ENCODE measurements at places on chromosomes 5 and 9. TPM values are rescaled to one million over a fixed set of nuclear protein-coding genes. Genes with fewer than 3 reads are reported as not detected.
A peak's percentile ranks its signal among the peaks of the same experiment; 100 is the strongest.

- DNase-seq = no peak
Observed at GRCh38 chr5:128169401-128170017, 85.9 kb downstream of the SLC12A2 start.

DNA sequence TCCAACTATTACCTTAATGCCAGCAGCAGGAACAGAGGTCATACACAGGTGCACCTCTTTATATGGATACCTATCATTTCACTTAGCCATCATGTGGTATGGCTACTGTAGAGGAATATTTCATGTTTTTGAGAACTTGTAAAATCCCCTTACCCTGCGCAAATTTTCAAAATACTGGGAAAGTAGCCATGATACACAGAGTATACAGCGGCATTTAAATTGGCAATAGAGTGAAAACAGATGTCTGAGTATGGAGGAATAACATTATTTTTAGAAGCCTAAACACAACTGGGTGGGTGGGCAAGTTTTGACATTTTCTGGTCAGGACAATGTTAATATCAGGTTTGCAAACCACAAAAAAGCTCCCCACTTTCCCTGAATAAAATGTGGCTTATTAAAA lies 109.5 kb downstream of the SMIM23 start:
- no peak for DNase-seq

GRCh38 chr9:121783521-121784507 lies 132.4 kb downstream of the DAB2IP start:
- DNase-seq = peak; percentile 17

DNA sequence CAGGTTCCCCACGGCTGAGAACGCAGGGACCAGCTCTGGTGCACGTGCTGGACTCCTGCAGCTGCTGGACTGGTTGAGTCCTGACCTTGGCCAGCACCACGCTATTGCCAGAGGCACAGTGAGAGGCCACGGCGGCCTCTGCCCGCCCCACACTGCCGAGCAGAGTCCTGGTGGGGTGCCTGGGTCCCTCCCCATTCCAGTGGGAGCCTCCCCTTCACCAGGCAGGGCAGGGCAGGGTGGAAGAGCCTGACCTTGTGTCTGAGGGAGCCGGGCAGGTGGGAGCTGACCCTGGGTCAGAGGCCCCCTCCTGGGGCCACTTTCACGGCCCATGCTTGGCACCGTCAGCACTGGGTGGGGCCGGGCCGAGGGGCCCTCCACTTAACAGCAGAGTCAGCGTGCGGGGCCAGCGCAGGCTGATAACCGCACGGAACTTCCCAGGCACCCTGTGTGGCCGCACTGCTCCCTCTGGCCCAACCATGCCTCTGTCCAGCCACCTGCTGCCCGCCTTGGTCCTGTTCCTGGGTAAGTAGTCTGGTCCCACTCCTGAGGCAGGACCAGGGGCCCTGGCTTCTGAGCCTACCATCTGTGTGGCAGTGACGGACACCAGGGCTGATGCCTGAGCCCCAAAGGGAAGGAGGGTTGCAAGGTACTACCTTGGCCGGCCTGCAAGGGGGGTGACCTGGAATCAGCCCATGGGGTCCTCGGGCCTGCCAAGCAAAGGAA lies at the start of gene MAMDC4:
MAMDC4 (plus strand) TSS at position 406 of the 723 bp plus-strand sequence; CDS start at position 477, 71 bp downstream.
- no peak for DNase-seq

- no peak for DNase-seq
Observed at GRCh38 chr5:127425868-127426267, 91.6 kb upstream of the PRRC1 start.

GRCh38 chr5:119949426-119949999 lies 320.2 kb downstream of the FAM170A start:
- DNase-seq = no peak

GRCh38 chr5:79011219-79011836 lies 26.2 kb upstream of the ARSB start:
- no peak for DNase-seq

DNA sequence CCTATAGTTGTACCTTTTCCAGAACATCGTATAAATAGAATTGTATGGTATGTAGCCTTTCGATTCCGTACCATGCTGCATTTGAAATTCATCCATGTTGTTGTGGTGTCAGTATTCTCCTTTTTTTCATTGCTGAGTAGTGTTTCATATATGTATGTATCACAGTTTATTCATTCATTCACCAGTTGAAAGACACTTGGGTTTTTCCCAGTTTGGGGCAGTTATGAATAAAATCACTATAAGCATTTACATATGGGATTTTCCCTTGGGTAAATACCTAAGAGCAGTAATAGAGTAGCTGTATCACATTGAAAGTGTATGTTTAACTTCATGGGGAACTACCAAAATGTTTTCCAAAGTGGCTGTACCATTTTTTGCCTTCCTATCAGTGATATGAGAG lies 16.1 kb upstream of the FKTN start:
- no peak for DNase-seq

- peak; percentile 44 for DNase-seq
Observed at GRCh38 chr5:135398160-135398854, 724 bp downstream of the MACROH2A1 start.

DNA sequence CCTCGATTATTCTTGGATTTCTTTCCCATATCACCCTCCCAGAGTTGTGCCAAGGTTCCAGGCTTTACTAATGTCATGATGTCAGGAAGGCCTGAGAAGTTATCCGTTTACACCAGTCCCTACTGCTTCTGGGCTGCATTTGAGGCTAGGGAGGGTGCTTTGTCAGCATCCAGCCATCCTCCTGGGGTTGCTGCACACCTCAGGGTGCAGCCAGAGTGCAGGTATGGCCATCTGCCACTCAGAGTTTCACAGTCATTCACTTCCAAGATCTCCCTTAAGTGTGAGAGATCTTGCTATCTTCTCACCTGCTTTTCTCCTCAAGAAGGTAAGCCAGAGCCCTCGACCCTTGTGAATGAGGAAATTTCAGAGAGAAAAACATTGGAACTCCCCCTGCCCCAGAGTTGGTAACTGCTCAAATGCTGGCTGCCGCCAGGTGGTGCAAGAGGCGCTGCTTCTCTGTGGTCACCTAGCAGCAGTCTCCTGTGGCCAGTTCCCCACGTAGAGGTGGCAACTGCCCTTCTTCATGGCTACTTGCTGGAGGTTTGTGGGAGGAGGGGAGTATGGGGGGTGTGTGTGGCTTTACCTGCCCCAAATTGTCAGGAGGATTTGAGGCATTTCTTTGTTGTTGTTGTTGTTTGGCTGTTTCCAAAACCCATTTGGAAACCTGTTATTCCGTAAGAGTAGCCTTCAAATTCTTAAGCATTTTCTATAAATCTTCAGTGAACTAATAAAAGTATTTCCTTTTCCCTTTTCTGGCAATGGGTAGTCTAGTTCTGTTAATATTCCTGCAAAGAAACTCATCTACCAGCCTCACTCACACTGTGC lies 259.6 kb upstream of the DMRT1 start:
- DNase-seq = no peak

- DNase-seq = no peak
Observed at GRCh38 chr9:137836831-137837241, 40.7 kb upstream of the CACNA1B start.

GRCh38 chr5:53479590-53480415 lies 626 bp upstream of the FST start:
- no peak for DNase-seq

DNA sequence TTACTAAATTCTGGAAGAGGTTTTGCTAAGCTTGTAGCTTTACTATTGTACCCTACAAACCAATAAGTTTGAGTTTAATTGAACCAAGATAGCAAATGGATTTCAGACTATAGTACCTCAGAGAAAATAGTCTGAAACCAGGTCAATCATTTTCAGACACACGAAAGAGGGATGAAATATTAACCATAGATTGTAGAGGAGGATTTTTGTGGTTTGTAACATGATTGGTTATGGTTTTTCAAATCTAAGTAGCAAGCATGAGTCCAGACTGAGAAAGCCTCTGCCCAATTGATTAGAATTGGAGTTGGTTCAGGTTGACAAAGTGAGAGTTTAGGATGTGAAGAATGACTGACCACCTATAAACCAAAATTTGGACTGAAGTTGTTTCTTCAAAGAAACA lies 562.7 kb upstream of the DMAC1 start:
- no peak for DNase-seq

- DNase-seq = no peak
Observed at GRCh38 chr5:73118391-73118973, 1.9 kb upstream of the TMEM171 start.

- no peak for DNase-seq
Observed at GRCh38 chr5:84080908-84081307, 303.8 kb downstream of the EDIL3 start.

- peak; percentile 56 for DNase-seq
Observed at GRCh38 chr9:95506678-95507463, 9.9 kb downstream of the PTCH1 start.

- DNase-seq = peak; percentile 73
Observed at GRCh38 chr9:33452828-33453271, 5.5 kb upstream of the AQP3 start.

- no peak for DNase-seq
Observed at GRCh38 chr9:98736226-98736625, 27.5 kb upstream of the GABBR2 start.

GRCh38 chr9:23341346-23341745 lies 484.7 kb downstream of the ELAVL2 start:
- DNase-seq = no peak

DNA sequence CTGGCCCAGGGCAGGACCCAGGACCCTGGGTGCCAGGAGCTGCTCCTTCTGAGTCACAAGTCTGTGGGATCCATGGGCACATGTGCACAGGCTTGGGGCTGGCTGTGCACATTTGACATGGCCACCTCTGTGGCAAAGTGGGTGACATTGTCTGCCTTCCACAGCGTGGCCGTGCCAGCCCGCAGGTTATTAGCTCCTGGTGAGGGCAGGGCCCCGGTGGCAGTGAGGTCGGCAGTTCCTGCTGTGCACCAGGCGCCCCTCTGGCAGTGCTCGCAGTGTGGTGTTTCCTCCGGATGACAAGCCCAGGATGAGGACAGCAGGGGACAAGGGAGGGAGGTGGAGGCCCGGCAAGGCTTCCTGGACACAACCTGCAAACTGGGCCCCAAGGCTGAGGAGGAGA lies 60.5 kb downstream of the OLFM1 start:
- no peak for DNase-seq

DNA sequence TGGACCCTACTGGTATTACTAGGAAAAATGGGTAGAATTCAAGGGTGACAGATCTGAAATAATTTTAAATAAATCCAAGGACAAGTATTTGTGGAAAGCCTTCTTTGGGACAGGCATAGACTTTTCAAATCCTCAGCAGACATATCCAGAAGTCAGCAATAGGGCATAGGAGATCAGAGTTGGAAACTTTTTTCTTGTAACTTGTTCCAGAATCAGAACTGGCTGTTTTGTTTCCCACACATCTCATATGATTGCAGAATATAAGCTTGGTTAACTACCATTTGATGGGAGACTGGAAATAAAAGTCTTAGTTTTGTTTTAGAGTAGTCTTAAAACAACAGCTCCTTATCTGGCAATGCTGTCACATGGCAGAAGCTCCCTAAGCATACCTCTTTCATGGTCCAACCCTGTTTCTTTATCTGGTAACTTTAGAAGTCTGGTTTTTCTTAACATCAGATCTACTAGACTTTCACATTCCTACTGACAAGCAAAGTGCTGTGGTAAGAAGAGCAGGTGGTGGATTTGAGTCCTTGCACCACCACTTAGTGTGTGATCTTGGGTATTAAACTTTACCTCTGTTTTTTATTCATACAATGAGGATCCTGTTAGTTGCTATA lies 25.1 kb downstream of the XRCC4 start:
- DNase-seq = no peak

DNA sequence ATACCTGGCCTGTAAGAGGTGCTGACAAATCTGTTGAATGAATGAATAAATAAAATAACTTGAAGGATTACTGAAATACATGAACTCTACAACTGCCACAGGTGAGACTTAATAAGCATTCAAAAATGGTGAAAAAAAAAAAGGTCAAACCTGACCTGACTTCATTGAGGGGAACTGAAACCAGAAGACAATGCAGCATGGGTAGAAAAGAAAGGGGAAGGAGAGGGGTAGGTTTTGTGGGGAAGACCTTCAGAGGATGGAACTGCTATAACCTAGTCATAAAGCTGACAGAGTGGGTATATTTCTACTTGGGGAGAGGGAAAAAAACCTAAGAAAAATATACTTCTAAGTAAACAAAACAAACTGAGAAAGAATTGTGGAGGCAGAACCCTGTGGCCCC lies 56.6 kb downstream of the RASEF start:
- no peak for DNase-seq

DNA sequence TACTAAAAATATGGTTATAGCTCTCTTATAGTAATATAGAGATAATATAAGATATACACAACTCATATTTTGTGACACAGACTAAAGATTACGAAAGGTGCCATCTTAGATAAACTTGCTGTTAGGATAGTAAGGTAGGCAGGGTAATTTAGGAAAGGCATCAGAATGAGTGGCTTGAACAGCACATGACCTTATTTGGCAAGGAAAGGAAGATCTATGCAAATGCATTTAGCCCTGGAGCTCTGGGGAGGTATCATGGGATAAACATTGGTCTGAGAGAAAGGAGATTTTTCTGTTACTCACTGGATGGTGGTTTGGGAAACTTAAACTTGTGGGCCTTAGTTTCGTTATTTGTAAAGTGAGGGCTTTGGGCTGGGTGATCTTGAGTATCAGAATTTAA lies 65.8 kb downstream of the KCTD16 start:
- no peak for DNase-seq

GRCh38 chr9:105500108-105500766 lies 52.4 kb downstream of the FSD1L start:
- DNase-seq = peak; percentile 47

DNA sequence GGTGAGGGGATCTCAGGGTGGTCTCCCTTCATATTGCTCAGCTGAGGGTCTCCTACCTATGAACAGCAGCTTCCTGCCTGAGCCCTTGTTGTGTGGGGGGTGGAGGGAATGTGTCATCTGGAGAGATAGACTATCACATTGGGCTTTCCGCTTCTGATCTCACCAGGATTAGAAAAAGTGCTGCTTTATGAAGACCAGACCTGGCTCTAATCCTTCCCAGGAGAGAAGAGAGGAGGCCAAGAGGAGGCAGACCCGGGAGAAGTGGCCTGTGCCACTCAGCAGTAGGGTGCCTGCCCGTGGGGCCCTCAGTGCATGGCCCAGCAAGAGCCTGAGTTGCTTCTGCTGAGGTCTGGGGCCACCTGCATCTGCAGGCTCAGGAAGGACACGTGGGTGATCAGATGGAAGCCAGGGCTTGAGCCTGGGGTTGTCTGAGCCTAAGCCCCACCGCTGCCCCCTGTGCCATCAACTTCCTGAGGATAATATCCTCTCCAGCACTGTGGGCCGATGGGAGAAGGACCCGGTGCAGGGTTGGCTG lies 22.1 kb upstream of the COL5A1 start:
- DNase-seq = no peak

Gene LVRN
- 0.17 TPM for total RNA-seq

Gene DOCK8
- total RNA-seq = 123 TPM

Gene DPYSL3
- not detected for total RNA-seq

Gene GLDC
- total RNA-seq = not detected

Gene EGFLAM
- not detected for total RNA-seq

Gene NKD2
- 0.30 TPM for total RNA-seq

Gene NOXA1
- 7.7 TPM for total RNA-seq

Gene GPBP1
- 137 TPM for total RNA-seq

Gene GADD45G
- total RNA-seq = 16.1 TPM

Gene ADAMTSL1
- not detected for total RNA-seq

Gene PGM5
- total RNA-seq = not detected

Gene CDH6
- not detected for total RNA-seq
